Stimulated activated CD8-positive, alpha-beta memory T cell treated with anti-CD3 and anti-CD28 coated beads, Interleukin-4, amount 100 ng/mL, for 1 hour (primary cell): ENCODE measurements at places on chromosomes 11 and 22.

- DNase-seq, result no peak
Observed at GRCh38 chr11:107856981-107857517, 1.5 kb downstream of the SLC35F2 start.

DNA sequence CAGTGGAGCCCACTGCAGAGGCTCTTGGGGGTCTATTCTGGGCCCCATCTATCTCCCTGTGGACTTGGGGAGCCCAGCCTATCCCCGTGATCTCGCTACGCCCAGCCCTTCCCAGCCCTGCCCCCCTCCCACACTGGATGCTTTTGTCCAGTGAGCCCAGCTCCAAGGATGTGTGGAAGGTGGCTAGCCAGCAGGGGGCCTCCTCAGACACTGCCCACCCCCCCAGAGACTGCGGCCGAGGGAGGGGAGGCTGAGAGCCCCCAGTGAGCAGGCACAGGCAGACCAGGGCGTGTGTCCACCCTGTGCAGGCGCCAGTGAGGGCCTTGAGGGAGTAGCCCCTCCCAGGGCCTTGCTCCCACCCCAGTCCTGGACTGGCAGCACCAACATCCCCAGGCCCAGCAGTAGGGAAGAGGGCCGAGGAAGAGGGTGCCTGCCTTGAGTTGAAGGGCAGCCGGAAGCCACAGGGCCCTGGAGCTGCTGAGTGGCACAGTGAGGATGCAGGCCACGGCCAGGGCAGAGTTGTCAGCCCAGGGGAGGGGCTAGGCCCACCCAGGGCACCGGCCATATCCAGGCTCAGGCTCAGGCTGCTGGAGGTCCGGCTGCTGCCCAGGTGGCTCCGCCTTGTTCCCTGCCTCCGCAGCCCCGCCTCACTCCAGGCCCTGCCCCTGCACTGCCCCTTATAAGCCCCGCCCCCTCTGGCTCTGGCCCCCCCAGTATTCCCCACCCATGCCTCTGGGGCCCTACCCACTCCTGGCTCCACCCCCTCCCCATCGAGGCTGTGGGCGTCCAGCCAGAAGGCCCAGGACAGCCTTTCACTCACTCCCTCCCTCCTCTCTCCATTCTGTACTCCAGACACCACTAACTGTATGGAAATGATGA is 28.0 kb downstream of the MOB2 start:
- no peak for DNase-seq

DNA sequence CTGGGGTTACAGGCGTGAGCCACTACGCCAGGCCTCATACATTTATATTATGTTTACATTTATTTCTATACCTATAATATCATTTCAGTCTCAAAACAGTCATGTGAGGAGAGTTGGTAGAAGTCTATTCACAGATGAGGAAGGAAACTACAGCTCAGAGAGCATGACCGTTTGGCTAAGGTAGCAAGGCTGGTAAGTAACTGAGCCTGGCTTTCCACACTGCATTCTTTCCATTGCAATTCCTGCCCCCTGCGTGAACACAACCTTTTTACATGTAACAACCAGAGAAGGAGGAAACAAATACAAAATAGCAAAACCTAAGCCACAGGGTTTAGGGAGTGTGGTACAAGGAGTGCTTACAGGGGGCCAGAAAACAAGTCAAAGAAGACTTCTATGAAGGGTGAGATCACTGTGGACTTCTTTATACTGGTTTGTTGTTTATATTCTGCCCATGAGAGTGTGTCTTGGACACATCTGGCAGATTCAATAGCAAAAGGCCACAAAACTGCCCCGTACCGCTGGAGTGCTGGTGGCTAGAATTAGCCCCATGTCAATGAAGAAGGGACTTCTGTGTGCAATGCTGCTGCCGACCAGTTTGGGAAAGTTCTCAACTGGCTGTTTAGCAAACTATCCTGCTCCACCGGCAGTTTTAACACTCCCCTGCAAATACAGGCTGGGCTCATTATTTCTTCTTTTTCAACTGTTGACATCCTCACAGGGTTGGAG is 19.0 kb downstream of the MICAL3 start:
- no peak for DNase-seq

GRCh38 chr22:24554313-24555164 is at the start of gene GUCD1:
GUCD1 (minus strand) TSS chr22:24555138; CDS start chr22:24554991, 147 bp downstream.
- no peak for DNase-seq

- peak; percentile 32 for DNase-seq
Observed at GRCh38 chr22:36277482-36278291, 24.8 kb downstream of the APOL1 start.

DNA sequence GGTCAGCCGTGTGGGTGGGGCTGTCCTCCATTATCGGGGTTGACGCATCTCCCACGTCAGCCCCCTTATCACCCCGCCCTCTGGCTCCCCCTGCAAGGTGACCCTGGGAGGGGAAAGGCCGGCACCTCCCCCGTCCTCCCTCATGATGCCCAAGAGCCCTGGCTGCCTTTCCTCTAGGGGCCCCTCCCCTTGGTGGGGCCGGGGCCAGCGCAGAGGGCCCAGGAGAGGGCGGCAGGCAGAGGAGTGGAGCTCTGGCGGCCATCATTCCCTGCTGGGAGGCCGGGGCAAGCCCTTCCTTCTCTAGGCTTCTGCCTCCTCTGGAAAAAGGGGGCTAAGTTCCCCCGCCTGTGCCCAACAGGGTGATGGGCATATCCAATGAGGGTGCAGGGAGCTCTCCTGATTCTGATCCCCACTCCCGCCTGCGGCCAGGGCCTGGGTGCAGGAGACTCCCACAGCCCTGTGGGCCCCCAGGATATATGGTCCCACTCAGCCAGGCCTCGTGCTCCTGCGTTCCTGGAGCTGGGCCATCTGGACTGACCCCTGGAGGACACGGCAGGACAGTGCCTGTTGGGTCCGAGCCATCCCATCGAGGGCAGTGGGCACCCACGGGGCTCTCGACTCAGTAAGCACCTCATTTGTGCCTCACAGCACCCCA is 12.3 kb downstream of the MYRF start:
- no peak for DNase-seq

DNA sequence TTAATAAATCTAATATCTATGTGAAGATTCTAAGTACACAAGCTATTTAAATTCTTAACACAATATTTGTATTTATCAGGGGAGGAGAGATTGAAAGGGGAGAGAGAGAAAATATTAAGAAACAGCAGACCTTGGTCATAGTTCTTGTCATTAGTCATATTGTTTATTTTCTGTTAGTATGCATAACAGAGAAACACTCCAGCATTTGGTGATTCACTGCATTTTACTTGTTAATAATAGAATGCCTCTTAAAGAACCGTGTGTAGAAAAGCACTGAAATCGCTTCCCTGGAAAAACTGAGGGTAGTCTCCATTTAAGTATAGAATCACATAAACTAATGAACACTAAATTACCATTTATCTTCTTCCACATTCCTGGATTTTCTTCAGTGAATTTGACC is 122.7 kb upstream of the TRPC6 start:
- no peak for DNase-seq

- no peak for DNase-seq
Observed at GRCh38 chr11:88534185-88534584, 196.6 kb upstream of the CTSC start.

DNA sequence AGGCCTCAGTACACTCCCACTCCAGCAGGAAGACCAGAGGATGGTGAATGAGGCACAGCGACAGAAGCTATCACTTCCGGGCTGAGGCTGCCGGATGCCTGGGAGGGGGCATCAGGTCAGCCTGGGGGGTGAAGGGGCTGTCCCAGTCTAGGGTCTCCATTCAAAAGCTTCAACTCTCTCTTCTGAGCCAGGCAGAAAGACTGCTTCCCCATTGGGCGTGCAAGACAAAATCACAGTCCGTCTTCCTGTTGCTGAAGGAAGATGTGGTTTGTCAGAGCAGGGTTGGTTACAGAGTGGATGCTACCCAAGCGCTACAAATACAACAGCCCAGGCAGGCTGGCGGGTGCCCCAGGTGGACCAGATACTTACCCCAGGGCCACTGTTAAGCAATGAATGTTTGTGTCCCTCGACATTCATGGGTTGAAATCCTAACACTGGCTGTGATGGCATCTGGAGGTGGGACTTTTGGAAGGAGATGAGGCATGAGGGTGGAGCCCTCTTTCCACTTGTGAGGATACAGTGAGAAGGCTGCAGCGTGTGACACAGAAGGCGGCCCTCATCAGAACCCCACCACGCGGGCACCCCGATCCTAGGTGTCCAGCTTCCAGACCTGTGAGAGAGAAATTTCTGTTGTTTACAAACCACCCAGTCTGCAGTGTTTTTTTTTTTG is 12.0 kb downstream of the UPK3A start:
- no peak for DNase-seq

GRCh38 chr11:14359501-14360031 is 583 bp upstream of the RRAS2 start:
- no peak for DNase-seq

DNA sequence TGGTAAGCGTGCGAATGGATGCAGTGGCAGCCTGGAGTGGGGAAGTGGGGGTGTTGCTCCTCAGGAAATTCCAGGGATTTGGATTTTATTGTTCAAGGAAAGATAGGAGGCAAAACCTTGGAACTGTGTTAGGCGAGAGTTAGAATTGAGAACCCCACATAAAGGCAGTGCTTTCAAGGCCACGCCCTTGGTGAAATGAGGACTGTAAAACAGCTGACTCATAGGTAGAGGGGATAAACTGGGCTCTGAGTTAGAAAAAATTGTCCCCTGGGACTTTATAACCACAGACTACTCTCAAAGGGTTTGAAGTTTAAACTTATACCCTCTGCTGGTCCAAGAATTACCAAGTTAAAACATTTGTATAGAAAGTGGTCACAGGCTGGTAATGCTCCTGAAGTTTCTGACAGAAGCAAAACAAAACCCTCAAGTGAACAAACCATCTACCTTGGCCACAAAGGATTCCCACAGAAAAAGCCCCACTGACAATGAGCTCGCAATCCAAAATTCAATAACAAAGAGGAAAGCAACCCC is 250.3 kb upstream of the TBCEL start:
- no peak for DNase-seq

GRCh38 chr11:88704485-88704884 is 361.3 kb downstream of the GRM5 start:
- DNase-seq, result no peak
